ENCODE measurements at places on chromosomes 2 and 18. TPM values are rescaled to one million over a fixed set of nuclear protein-coding genes. Genes with fewer than 3 reads are reported as not detected.

Gene DTNB
- total RNA-seq = 7.2 TPM

Gene PDE1A
- total RNA-seq = 3.9 TPM

Gene SALL3
- not detected for total RNA-seq

Gene SIX3
- total RNA-seq = not detected

Gene PTPRN
- 0.72 TPM for total RNA-seq

Gene IL36RN
- total RNA-seq = not detected

Gene IL37
- not detected for total RNA-seq

Gene CTDSP1
- total RNA-seq = 221 TPM

GRCh38 chr2:49770919-49771318, 616.6 kb upstream of the FSHR start:
- DNase-seq = no peak

- no peak for DNase-seq
These were observed 295.6 kb downstream of the ZNF385B start for GRCh38 chr2:179565807-179566206.

DNA sequence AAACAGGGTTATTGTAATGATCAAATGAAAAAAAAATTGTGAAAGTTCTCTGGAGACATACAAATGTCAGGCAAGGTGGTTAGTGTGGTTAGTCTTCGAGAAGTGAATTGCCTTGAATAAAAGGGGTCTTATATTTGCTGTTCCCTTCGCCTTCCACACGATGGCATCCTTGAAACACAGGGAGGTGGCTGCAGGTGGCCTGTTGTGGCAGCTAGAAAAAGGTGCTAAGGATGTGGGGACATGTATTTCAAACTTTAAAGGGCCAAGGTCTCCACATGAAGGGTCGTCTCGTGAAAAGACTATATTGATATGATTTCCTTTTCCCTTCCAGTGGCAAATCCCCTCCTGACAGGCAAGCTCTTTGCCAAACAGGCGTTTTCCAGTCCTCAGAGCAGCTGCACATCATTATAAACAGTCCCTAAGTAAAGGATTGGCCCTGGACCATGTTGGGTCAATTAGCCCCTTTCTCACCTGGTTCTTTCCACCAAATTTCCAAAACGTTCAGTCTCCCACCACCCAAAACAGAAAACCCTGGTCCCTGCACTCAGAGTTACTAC, 68.5 kb downstream of the COPS8 start:
- DNase-seq = no peak

DNA sequence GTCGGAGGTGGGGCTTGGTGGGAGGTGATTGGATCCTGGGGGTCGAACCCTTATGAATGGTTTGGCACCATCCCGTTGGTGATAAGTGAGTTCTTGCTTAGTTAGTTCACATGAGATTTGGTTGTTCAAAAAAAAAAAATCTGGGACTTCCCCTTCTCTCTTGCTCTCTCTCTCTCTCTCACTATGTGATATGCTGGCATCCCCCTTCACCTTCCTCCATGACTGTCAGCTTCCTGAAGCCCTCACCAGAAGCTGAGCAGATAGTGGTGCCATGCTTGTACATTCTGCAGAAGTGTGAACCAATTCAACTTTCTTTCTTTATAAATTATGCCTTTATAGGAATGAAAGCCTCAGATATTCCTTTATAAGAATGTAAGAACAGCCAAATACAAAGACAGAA, 269.7 kb upstream of the APCDD1 start:
- no peak for DNase-seq

- no peak for DNase-seq
These were observed 1.4 kb downstream of the DES start for GRCh38 chr2:219419331-219420197.

DNA sequence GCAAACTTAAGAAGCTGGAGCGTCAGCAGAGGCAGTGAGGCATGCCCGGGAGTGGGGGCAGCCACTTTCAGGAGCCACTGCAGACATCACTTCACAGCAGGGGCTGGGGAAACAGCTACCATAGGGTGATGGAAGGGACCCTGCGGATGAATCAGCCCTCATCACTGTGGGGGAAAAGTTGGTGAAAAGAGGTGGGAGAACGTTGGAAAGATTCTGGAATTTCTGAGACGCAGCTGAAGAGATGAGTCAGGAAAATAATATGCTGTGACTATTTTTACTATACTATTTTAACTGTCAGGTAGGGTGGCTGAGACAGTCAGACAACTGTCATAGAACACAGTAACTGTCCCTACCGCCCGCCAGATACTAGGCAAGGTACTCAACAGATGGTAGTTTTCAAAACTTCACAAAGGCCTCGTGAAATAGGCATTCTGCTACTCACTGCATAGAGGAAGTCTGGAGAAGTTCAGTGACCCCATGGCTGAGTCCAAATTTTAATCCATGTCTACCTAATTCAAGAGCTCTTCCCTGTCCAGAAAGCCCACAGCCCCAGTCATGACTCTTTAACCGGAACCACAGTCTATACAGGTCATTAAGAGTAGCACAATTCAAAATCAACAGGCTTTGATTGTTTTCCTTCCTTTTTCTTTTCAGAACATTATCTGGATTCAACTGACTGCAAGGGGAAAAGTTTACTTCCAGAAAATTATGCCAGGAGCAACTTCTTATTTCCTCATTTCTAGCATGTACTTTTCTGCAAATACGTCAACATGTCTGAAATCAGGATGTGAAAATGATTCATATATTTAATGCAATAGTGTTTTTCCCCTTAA, 39.3 kb upstream of the EPB41L3 start:
- DNase-seq = peak; percentile 3

GRCh38 chr2:81551040-81551634, 1246.6 kb upstream of the LRRTM1 start:
- DNase-seq = no peak

- no peak for DNase-seq
These were observed 41.6 kb upstream of the DPP10 start for GRCh38 chr2:114400890-114401289.

- no peak for DNase-seq
These were observed 94.3 kb downstream of the OLA1 start for GRCh38 chr2:174153757-174154680.

DNA sequence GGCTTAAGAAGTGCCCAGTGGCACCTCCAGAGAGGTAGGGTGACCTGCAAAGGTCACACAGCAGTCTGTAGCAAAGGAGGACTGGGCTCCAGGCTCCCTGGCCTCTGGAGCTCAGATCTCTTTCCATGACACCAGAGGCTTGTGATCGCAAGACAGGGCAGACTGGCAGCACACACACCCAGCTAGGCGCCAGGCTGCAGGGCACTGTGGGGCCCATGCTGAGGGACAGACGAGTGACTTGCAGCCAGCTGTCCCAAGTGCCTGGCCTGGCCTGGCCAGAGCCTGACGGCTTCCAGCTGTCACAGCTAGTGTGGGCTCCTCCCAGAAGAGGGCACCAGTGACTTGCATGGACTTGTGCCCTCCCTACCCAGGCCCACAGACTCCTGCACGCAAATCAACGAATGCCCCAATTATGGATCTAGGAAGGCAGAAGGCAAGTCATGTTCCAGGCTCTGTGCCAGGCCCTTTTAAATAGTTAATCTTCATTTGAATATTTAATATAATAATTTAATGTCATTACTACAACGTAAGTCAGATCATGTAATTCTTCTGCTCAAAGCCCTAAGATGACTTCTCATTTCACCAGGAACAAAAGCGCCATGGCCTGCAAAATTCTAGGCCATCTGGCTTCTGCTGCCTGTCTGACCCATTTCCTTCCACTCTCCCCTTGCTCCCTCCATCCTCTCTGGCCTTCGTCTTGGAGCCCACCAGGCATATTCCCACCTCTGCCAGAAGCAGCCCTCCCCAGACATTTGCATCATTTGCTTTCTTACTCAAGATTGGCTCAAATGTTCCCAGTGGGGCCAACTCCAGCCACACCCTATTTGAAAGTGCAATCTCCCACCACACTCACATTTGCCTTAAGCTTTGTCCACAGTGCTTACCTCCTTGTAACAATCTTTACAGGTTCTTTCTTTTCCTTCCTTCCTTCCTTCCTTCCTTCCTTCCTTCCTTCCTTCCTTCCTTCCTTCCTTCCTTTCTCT, 3.7 kb upstream of the SPEG start:
- DNase-seq = no peak

- peak; percentile 69 for DNase-seq
These were observed 63.3 kb upstream of the TMEM182 start for GRCh38 chr2:102698369-102699111.

DNA sequence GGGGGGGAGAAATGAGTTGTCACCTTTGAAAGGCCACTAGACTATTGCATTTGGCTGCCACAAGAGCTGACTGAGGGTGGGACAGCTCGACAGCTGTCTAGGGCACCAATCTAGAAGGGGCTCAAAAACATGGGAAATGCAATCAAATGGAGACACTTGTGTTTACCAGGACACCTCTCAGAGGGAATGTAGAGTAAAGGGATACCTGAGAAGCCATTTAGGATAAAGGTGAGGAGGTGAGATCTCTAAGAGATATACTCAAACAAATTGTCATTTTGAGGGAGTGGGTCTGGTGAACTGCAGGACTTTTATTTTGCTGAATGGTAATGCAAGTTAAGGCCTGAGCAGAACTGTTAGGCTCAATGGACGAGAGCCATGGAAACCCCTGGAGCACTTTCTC, 159.8 kb downstream of the DDX1 start:
- DNase-seq = no peak

GRCh38 chr2:215160081-215160480, 21.7 kb upstream of the ABCA12 start:
- no peak for DNase-seq

DNA sequence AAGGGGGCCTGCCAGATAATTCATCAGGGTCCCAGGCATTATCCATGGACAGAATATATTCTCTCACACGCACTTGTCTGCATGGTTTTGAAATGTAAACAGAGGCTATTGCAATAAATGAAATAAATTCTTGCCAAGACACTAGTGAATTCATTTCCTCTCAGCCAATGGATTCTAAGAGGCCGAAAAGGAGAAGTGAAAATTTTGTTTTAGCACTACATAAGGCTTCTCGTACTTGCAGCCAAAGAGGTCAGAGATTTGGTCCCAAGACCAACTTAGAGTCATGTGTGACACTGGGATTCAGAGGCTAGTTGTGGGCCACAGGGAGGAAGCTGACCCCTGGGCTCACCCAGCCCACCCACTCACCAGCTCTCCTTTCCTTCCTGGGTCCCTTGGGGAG, 184.1 kb upstream of the GLI2 start:
- DNase-seq = no peak

DNA sequence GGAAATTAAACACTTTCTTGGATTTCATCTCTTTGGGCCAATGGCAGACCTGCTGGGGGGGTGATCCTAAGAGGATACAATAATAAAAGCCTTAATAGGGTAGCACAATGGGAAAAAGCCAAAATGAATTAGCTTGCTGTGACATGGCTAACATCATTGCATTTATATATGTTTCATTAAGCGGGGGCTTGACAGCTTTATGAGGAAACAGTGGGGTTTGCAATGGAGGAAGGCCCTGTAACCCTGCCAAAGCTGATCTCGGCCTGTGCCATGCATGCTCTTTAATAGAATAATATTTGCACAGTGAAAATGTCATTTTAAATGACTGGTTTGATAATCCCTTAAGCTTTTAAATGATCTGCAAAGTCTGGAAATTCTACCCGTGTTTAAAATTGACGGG, 291.5 kb downstream of the SLC4A3 start:
- DNase-seq = no peak

DNA sequence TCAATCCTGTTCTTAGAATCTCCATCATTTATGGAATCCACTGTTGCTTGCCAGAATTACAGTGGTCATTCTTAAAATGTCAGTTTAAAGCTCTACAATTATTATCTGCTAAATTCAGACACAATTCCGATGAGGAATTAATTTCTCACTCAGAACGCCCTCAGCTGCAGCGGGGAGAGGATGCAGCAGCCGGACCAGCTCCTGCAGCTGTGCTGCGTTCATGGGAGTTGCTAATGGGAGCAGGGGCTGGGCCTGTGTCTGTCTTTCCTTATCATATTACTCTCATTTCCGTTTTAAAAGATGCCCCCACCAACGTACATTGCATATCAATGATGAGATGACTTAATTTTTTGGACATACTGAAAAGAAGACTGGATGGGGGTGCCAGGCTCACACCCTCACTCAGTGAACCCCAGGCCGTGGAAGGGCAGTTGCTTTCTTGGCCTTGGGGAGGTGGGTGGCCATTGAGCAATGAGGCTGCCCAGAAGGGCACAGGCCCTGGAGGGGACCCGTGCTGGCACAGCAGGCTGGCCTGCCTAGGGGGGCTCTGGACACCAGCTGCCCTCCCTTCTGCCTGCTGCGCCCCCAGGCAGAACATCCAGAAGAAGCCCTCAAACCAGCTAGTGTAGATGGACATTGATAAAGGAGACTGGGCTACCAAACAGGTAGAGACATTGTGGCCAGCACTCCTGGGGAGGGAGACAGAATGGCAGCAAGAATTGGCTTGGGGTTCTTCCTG, 503.6 kb upstream of the MYT1L start:
- no peak for DNase-seq

DNA sequence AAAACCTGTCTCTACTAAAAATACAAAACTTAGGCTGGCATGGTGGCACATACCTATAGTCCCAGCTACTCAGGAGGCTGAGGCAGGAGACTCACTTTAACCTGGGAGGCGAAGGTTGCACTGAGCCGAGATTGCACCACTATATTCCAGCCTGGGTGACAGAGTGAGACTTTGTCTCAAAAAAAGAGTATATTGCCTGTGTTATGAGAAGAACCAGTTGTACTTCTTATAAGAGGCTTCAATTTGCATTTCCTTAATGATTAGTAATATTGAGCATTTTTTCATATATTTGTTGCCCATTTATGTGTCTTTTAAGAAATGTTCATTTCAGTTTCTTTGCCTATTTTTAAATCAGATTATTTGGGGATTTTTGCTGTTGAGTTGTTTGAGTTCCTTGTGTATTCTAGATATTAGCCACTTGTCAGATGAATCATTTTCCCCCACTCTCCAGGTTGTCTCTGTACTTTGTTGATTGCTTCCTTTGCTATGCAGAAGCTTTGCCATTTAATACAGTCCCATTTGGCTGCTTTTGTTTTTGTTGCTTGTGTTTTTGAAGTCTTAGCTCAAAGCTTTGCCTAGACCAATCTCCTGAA, 75.8 kb upstream of the LRPPRC start:
- no peak for DNase-seq

DNA sequence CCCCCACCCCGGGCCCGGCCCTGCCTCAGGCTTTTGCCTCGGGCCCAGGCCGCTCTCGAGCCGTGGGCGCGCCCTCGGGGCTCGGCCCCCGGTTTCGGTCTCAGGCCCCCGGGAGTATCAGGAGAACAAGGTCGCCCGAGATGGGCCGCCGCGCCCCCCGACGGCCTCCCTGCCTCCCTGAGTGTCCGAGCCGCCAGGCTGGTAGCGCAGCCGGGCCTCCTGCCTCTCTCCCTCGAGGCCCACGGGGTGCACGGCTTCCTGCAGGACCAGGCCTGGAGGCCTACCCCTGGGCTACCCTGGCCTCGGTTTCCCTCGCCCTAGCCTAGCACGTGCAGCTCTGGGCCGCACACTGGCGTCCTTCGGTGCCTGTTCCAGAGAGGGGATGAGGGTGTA, 8.4 kb downstream of the GBX2 start:
- DNase-seq = no peak

GRCh38 chr2:143901185-143901842, 618.6 kb downstream of the ZEB2 start:
- DNase-seq = no peak

Data from mucosa of descending colon (tissue), 3 donors.